Fibroblast of gingiva (primary cell): ENCODE measurements at places on chromosomes 5 and 9.

DNA sequence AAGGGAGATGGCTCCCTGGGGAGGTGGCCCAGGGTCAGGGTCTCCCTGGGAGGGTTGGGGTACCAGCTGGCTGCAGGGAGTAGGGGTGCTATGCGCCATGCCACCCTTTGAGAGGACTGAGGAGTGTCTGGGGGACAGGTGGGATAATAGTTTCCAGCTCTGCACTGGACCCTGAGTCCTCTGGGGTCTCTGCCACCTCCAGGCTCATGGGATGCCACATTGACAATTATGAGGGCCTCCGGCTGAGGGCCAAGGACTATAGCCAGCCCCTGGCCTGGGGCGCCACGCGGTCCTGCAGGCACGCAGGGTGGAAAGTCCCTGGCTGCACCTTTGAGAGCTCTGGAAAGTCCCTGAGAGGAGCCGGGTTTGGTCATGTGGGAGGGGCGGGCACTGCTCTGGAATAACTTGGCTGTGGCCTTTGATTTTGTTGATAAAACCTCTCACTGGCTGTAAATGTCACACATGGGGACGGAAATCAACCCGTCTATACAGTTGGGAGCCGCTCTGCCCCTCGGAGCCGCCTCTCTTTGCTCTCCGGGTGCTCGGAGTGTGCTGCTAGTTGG lies 16.0 kb downstream of the TRAF2 start:
- peak; percentile 60 for DNase-seq

DNA sequence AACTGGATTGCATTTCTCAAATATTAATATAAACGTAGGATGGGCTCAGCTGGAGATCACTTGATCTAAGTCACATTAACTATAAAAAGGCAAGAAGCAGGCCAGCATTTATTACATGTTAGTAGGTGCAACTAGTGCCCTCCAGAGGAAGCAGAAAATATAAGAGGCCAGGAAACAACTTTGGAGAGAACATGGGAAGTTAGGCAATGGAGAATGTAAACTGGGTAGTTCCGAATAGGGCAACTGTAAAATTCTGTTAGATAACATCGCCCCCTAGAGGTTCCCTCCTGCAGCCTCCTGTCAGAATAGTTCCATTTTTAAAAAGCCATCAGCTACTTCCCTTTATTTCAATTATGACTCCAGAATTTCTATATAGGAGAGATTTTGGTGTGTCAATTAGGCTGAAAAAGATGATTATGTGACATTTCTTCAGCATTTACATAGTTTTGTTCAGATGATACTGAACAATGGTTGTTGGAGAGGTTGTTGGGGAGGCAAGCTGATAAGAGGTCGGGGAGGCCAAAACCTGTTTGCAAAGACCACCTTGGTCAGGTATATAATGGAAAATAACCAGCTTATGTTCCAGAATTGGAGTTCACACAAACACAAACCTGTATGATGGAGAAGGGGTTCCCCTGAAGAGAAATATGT lies 22.4 kb downstream of the CCL28 start:
- peak; percentile 88 for DNase-seq

- no peak for DNase-seq
These were observed 106.9 kb downstream of the GLDC start for GRCh38 chr9:6538666-6539071.

- DNase-seq: no peak
These were observed 2.0 kb downstream of the NIPBL start for GRCh38 chr5:36878392-36879082.

- DNase-seq: no peak
These were observed 15.0 kb upstream of the SREK1 start for GRCh38 chr5:66129144-66129543.

DNA sequence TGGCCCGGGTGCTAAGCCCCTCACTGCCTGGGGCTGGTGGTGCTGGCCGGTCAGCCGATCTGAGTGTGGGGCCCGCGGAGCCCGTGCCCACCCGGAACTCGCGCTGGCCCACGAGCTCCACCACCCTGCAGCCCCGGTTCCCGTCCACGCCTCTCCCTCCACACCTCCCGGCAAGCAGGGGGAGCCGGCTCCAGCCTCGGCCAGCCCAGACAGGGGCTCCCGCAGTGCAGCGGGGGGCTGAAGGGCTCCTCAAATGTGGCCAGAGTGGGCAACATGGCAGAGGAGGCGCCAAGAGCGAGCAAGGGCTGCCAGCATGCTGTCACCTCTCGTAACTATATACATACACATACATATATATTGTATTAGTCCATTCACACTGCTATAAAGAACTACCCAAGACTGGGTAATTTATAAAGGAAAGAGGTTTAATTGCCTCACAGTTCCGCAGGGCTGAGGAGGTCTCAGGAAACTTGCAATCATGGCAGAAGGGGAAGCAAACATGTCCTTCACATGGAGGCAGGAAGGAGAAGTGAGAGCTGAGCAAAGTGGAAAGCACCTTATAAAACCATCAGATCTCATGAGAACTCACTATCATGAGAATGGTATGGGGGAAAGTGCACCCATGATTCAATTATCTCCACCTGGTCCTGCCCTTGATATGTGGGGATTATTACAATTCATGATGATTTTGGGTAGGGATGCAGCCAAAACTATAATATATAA lies 56.8 kb downstream of the LIX1 start:
- DNase-seq: no peak

DNA sequence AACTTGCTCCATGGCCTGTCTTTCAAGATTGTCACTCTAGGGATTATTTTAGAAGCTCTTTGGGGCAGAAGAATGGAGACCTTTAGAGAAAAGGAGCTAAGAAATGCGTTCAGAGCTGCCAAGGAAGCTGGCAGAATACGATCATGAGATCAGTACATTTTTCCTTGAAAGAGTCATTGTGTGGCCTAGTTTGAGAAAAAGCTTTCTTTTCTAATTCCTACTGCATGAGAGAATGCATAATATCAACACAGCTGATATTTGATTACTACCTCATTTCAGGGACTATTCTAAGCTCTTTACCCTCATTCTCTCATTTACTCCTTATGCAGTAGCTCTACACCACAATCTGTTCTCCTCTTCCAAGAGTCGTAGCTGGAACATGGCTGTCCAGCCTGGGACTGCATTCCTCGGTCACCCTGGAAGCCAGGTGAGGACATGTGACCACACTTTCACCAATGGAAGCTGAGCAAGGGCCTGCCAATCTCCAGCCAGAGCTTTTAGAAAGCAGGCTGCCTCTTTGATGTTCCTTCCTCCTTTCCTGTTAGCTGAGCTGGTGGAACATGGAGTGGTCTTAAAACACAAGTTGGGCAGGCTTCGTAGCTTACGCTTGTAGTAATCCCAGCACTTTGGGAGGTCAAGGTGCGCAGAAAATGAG lies 99.3 kb upstream of the LHFPL2 start:
- peak; percentile 89 for DNase-seq

DNA sequence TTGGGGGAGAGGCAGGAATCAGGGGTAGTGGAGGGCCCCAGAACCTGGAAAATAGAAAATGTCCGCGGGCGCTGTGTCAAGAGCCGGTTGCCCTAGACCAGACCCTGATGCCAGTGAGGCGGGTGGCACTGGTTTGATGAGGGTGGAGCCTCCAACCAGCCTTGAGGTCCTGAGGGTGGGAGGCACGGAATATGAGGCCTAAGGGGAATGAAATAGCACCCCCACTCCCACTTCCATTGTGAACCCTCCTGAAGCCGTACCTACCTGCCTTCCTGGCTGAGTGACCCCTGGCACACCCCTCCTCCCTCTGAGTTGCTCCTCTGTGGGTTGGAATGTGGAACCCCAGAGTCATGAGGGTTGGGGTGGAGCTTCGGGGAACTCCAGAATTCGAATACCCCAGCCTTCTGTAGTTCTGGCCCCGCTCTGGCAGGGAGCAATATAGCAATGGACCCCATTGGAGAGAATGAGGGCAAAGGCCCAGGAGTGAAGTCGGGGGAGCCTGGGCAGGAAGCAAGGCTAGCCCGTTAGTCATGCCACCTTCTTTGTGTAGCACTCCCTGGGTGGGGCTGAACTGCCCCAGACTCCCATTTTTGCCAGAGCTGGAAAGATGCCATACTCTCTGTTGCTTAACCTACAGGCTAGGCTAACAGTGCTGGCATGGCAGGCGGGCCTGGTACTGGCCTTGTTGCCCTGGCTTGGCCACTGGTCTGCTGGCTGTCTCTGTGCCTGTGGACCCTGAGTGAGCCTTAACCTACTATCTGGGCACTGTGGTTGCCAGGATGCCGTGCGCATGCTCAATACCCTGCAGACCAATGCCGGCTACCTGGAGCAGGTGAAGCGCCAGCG lies 1.0 kb downstream of the FPGS start:
- peak; percentile 72 for DNase-seq

DNA sequence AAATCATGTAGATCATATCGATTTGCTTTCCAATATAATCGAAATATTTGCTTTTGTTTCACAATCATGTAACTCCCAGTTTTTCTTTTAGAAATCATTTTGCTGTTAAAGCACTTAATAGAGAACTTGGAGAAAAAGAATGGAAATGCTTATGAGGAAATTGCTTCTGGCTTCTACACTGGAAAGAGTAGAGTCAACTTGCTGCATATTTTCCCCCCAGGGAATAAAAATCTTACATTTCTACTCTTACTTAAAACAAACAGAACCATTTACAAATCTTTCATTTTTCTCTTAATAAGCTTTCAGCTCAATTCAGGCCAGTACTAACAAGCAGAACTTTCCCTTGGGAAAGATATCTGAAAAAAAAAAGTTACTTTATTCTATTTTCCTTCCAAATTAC lies 312.0 kb downstream of the CHSY3 start:
- DNase-seq: peak; percentile 71

DNA sequence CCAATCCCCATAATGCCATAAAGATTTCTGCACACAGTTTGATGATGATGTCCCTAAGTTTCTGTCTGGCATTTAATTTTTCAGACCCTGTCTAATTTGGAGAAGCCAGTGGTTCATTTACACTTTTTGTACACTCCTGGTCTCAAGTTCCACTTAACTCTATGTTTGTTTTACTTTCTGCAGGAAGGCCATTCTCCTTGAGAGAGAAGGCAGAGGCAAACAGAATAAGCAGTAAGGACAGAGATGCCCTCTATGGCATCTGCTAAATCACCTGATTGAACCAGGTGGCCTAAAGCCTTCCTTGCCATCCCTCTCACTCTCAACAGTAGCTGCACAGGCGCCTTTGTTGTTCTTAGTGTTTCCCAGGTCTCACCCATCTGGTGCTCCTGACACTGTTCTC lies 86.1 kb upstream of the LRRTM2 start:
- DNase-seq: no peak

DNA sequence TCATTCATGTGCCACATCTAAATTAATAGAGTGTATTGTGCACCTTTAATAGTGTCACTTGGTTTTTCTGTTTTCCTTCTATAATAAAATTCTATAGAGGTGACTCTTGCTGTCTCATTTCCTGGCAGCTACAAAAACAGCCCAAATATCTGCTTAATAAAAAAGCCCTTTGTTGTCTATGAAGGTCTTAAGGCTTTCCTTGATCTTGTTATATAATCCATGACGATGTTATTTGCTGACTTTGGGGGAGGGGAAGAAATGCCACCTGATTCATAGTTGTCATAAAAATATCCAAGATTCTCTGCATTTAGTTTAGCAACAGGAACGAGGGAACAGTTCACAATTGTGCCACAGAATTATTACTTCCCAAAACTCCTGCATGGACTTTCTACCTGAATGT lies 31.3 kb downstream of the CPEB4 start:
- no peak for DNase-seq
